NCI-H774 (cell line): ENCODE measurements at places on chromosomes 5 and 9.

DNA sequence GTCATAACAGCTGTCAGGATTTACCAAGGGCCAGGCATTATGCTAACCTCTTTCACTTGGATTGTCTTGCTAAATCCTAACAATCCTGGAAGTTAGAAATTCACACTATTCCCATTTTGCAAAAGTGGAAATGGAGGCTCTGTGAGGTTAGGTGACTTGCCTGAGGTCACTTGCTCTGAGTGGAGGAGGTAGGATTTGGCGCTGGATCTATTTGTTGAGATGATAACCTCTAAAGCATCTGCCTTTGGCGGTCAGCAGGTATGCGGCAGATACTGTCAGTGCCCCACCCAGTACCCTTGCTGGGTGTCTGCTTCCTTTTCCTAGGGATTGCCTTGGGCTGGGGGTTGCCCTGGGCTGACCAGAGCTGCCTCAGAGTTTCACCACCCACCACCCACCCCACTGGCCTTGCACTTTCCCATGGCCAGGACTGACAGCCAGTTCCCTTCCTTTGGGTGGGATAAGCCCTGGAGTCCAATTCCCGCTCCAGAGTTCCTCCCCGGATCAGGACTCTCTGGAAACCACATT lies 164.8 kb upstream of the MSX2 start:
- DNase-seq: no peak

GRCh38 chr5:144703776-144704175 lies 533.1 kb downstream of the KCTD16 start:
- DNase-seq: no peak

- DNase-seq: no peak
These were observed 89.1 kb upstream of the OTULINL start for GRCh38 chr5:14492331-14492964.

GRCh38 chr9:26604076-26604662 lies 288.4 kb downstream of the CAAP1 start:
- DNase-seq: no peak

- DNase-seq: no peak
These were observed 440.7 kb downstream of the DMAC1 start for GRCh38 chr9:7358876-7359275.

DNA sequence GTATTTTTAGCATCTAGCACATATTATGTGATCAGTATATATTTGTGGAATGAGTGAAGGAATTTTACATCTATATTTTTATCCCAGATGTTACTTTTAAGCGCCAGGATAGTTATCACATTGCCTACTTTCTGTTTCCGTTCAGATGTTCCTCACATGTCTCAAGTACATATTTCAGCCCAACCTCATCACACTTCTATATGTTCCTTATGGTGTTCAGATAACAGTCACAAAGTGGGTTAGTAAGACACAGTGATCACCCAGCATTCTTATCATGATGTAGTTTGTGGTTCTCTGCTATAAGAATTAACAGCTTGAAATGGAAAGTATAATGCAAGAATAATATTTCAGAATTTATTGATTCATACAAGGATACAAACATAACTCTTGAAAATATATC lies 170.0 kb upstream of the RASA1 start:
- no peak for DNase-seq

- DNase-seq: no peak
These were observed 129.0 kb downstream of the MUSK start for GRCh38 chr9:110797611-110798010.

DNA sequence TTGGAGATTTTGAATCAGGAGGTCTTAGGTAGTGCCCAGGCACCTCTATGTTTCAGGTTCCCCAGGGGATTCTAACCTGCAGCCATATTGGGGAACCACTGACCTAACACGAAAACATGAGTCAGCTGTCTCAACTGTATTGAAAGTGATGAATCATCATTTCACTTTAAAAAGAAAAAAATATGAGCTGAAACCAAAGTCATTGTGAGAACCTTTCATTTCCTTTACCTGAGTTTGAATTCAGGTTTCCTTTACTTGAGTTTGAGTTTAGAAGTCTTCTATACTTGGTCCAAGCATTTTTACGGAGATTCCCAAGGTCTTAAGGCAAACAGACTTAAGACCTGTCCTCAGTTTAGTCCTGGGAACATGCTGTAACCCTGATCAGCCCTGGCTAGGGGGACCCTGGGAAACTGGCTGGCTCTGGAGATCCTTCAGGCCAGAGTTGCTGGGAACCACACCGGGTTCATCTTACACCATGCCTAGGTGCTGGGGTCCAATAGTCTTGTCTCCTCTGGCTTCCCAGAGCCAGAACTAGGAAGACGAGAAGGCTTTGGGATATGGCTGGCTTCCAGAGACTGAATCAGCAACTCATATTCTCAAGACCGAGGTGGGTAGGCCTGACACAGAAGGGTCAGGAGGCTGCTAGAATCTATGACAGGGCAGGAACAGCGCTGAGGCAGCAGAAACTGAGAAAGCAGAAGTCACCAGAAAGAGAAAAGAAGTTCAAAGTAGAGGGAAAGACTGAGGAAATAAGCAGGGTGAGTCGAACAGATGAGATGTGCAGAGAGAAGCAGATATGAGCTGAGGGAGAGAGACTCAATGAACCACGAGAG lies 16.4 kb upstream of the PDCD1LG2 start:
- no peak for DNase-seq

GRCh38 chr5:112062181-112062580 lies 305.2 kb upstream of the NREP start:
- DNase-seq: no peak
